ENCODE measurements at places on chromosomes 6 and 20.

DNA sequence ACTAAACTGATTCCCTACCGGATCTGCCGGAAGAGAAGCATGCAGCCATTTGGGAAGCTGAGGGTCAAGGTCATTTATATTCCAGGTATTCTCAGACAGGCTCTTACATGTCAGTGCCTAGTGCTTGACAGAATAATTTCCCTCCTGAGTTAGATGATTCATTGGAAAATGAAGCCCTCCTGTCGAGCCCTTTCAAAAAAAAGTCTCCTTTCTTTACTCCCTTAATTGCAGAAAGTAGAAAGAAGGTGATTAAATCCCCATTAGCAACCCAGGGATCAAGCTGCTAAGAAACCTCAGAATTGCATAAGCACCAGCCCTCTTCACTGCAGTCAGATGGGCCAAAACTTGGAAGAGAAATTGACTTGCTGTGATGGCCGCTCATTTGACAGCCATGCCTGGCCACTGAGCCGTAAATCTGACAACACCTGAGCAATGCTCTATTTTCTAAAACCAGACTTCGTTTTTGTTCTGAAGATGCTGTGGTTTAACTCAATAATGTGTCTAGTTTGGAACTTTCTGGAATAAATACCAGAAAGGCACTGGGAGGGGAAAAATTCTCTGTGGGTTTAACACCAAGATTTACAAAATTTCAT is 61.0 kb upstream of the ARMH2 start:
- no peak for DNase-seq

DNA sequence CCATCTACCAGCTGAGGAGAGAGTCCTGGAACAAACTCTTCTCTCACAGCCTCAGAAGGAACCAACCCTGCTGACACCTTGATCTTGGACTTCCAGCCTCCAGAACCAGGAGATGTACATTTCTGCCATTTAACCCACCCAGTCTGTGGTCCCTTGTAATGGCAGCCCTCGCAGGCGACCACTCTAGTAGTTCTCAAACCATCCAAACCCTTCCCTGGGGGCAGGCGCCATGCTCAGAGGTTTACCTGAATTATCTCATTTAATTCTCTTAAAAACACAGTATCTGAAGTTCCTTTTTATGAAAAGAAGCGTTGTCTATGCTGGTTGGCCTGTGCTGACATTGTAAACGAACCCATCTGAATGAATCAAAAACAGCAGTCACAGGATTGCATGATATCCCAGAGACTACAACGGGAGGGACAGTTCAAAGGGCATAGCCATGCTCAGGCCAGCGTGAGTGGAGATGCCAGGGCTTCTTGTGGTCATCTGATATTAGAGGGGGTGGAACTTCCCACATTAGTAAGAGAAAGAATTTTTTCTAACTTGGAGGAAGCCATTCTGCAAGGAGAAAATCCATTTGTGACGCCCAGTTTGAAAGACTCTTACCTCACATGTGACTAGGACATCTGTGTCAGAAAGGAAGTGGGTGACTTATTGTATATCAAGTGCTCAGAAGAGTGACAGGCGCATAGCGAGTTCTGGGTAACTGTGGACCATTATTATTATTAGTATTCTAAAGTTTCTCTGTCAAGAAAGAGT is 17.2 kb upstream of the TAGAP start:
- DNase-seq = peak; percentile 53

DNA sequence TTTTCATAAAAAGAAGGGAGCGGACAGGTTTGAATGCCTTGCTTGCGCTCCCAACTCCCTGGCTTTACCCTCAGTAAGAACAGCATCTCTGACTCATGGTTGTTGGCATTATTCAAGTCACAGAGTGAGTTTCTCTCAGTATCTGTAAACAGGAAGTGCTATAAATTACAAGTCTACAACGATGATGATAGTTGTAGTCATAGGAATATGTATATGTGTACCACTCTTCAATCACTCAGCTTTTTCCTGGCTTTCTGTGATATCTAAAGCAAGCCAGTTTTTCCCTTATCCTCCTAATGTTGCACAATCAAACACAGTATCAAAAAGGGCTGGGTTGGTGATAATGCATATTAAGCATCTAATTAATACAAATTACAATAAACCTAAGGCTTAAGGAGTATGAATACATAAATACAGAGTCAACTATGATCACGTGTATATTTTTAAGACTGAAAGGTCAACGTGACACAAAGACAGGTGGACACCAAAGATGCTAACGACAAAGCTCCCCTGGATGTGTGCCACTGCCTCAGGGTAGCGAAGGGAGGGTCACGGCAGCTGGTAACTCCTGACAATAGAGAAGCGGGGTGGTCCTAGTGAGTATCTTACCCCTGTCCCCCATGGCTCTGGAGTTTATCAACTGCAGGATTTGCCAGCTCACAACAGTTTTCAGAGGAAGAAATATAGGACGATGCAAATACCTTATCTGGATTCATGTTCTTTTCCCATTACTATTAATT is 202.8 kb downstream of the BTBD9 start:
- no peak for DNase-seq

DNA sequence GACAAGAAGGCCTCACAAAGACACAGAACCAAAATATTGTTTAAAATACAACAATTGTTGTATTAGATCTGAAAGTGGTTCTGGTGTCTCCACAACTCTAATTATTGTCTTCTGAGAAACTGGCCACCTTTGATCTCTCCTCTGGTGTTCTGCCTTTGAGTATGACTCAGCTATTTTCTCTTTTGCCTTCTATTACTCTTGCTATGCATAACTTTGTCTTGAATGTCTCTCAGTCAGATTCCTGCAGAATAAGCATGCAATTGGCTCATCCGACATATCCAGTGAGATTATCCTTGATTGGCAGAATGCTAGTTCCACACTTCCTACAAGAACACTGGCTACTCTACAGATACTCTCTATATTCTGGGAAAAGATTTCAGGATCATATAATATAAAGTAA is 14.3 kb upstream of the EPM2A start:
- peak; percentile 30 for DNase-seq

- DNase-seq = no peak
Measured at GRCh38 chr6:7391151-7391550, 1.5 kb downstream of the RIOK1 start.

GRCh38 chr6:33952016-33952415 is 148.2 kb upstream of the MLN start:
- DNase-seq = no peak

DNA sequence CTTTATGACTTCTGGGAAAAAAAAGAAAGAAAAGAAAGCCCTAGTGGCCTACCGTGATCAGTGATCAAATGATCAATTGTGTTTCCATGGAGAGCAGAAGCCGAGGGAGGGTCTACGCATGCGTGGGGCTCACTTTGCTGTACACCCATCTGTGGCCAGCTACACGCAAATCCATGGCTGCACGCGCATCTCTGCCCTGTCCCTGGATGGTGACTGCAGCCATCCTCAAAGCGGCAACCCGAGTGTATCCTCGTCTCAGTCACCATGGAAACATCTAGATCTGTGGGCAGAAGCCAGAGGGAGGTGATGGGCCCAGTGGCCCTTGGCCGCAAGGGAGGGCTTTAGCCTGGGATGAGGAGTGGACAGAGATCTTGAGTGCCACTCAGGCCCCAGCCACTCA is 785 bp upstream of the ULBP3 start:
- no peak for DNase-seq

DNA sequence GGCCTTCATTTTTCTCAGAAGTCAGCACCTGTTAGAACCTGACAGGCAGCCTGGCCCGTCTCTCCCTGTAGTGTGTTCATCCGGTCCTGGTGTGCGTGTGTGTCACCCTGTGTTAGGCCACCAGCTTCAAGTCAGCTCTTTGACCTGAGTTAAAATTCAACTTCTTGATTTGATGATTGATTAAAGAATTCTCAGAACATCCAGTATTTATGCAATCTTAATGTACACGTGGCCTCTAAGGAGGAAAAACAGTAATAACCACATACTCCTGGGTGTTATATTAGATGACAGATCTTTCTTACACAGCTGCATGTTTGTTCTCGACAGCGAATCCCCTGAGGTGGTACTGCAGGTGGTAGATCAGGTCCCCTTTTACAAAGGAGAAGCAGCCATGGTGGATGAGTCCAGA is 19.1 kb upstream of the TMEM217 start:
- peak; percentile 88 for DNase-seq

DNA sequence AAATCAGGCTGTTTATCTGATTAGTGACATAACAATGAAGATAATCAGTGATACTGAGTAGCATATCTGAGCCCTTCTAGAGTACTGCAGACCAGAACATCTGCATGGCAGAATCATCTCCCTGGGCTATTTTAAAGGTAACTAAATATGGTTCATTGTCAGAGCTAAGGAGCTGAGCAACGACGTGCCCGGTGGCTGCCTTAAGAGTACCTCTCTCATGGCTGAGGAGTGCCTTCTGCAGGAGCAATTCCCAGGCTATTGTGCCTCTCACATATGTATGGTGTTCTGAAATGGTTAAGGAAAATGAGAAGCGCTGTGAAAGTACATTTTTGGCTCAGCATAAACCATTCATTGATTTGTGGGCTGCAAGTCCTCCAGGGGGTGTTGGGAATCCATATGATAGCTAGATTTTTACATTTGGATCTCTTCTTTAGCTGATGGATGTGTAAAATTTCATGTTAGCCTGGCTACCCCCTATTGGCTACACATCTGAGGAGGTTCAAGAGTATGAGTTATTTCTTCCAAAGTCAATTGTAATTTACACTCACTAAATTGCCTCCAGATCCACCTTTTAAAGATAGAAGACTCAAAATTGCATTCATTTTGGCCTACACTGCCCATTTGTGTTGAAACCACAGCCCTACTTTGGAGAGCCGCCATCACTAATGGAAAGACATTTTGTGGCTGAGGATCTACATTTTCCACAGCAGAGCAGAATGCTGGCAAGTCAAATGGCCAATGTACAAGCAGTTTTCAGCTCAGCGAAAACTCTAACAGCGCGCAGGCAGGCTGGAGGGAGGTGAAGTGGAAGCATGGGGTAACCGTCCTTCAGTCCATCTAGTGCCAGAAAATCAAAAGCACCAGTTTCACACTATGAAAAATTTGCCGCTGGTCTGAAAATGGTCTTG is 198.0 kb downstream of the SIM1 start:
- no peak for DNase-seq

DNA sequence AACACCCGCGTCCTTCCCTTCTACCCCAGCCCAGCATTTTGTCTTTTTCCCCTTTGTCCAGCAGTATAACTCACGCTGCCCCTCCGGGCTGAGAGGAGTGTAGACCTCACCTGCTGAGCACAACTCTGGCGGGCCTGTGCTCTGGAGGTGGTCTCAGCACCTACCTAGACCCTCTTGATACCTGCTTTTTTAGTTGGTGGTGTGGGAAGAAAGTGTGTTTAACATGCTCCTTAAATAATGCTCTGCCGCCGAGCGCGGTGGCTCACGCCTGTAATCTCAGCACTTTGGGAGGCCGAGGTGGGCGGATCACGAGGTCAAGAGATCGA is 1.4 kb upstream of the TRIM26 start:
- no peak for DNase-seq

- DNase-seq = no peak
Measured at GRCh38 chr6:151437401-151437800, 14.5 kb downstream of the RMND1 start.

DNA sequence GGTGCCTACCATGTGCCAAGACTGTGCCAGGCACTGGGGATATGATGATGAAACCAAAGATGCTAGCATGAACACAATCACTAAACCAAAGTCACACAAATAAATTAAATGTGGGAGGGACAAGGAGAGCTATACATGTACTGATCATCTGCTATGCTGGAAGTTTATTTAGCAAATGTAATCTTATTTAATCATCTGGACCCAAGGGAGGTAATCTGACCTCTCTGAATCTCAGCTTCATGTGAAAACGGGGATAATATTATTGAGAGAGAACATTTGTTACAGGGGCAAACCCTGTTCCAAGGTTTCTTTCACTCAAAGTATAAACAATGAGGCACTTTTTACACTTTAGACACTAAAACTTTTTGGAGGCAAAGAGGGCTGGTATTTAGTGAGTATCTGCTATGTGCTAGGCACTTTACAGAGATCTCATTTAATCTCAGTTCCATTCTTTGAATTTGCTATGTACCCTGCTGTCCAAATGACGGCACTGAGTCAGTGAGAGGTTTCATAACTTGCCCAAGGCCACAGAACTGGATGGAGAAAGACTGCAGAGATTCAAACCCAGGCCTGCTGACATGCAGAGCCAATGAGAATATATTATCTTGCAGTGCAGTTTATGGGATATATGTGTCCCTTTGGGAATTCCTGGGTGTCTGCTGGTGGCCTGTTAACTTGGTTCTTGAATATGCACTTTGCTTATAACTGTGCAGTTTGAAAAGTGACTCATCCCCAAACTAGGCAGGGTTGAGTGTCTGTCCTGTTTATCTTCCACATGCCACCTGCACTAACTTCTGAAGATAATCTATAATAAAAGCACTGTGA is 3.3 kb upstream of the ASXL1 start:
- no peak for DNase-seq

DNA sequence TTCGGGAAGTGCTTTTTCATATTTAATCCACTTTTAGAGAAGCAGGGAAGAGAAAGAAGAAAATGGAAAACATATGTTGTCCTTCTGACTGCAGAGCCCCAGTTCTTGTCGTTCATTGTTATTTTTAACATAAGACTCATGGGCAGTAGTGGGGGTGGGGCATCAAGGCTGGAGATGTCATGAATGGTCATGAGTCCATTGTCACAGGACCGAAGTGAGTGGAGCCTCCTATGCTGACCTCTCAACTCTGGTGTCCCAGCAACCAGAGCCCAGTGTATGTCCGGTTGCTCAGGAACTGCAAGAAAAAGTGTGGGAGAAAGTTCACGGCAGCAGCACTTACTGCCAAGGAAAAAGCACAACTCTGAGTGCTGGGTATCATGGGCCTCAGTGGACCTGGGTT is 108.6 kb downstream of the BANF2 start:
- no peak for DNase-seq

DNA sequence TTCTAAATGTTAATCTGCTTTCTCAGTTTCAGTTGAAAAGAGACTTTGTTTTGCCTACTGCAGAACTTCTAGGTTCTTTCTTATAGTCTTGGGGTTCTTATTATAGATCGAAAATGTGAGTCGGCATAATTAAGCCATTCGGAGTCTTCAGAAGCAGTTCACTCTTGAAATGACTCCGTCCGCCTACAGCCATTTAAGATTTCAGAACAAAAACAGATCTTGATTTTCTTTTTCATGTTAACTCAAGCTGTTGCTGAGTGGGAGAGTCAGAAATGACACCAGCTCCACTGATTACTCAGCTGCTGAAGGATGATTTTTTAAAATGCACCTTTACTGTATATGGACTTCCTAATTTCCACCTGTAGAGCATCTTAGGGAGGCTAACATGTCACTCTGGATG is 15.9 kb downstream of the PRDM1 start:
- DNase-seq = no peak

- DNase-seq = no peak
Measured at GRCh38 chr6:162957062-162957461, 229.3 kb downstream of the PACRG start.

DNA sequence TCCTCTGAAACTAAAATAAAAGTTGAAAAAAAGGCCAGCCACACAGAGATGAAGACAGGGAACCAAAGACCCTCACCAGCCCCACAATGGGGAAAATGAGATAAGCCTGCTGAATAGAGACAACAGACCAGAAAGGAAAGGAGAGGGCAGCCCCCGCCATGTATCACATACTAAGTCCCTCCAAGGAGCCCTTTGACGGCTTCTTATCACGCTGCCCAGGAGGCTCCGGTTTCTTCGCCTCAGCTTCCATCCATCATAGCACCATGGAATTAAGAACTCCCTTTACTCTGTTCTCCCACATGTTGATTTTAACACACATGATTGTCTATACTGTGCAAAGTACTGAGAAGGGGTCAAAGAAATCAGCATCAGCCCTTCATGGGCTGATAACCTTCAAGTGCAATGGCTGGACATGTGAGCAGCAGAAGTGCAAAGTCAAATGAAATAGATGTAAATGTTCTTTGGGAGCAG is 54.9 kb downstream of the MAP3K5 start:
- DNase-seq = no peak

GRCh38 chr6:4603291-4603690 is 172.9 kb upstream of the CDYL start:
- no peak for DNase-seq

All from DND-41 (cell line).